ENCODE measurements at places on chromosomes 1 and 21.

- DNase-seq, result no peak
Measured at GRCh38 chr1:112307930-112308591, 88.0 kb upstream of the CTTNBP2NL start.

DNA sequence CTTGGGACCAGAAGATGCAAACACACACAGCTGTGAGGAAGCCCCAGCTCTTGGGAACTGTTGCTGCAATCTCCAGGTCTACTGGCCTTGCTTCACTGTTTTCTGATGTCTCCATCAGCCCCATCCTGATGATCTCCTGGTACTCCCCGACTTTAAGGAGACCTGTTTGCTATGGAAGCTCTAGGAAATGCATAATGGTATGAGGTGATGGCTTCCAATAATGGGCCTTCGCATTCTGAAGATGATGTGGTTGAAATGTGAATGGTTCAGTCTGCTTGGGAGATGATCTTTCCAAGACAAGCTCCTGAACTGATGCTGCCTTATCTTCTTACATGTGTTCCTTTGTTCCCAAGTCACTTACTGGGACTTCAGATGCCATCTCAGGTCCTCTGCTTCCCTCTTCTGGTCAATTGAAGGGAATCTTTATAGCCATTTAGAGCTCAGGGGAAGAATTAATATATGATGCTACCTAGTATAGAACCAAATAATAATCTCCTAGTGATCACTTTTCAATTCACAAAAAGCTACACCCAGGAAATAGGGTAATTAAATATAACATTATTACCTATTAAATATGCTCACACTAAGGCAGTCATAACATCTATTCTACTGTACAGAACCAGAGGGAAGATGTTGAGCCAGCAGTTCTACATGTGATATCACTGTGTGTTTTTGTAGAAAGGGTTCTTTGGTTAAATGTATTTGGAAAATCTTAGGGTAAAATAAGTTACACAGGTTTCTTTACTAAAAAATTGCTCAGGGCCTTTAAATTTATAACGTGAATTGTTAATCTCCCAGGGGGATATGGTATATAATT is 73.9 kb upstream of the VTCN1 start:
- DNase-seq, result no peak

GRCh38 chr1:165686971-165687433 is 11.4 kb downstream of the ALDH9A1 start:
- DNase-seq, result no peak

GRCh38 chr1:119159966-119160365 is 19.5 kb upstream of the WARS2 start:
- no peak for DNase-seq

DNA sequence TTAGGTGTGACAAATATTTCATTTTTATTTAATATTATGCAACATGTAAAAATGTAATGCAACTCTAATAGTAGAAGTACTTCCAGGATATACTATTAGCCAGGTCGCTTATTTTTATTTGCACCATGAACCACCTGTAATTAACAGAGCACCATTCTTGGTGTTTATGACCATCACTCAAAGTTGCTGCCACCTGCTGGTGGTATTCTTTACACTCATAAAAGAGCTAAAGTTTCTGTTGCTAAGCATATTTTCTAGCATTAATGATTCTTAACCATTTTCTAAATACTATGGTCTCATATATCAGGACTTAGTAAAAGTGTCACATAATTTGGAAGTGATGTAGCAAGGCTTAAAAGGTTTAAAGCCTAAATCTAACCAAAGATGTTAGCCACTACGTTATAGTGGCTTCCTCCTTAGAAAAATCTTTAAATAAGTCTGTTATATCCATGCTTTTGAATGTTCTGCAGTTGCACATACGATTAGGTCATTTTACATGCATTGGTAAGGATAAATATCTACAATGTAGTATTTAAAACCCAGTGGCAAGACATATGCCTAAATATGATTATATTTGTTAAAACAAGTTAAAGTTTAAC is 244.5 kb downstream of the NEGR1 start:
- DNase-seq, result no peak

DNA sequence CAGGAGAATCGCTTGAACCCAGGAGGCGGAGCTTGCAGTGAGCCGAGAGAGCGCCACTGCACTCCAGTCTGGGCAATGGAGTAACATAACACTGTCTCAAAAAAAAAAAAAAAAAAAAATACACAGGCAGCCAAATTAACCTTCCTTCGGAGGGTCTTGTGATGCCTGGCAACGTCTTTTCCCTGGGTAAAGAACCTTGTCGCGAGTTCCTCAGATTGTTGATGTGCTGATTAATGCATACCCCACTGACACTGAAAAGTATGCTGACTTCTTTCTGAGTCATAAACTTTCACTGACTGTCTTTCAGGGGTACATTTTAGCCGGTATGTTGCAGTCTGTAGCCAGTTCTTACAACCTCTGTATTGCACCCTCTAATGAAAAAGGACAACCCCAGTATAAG is 95.1 kb upstream of the SOD1 start:
- DNase-seq, result no peak

DNA sequence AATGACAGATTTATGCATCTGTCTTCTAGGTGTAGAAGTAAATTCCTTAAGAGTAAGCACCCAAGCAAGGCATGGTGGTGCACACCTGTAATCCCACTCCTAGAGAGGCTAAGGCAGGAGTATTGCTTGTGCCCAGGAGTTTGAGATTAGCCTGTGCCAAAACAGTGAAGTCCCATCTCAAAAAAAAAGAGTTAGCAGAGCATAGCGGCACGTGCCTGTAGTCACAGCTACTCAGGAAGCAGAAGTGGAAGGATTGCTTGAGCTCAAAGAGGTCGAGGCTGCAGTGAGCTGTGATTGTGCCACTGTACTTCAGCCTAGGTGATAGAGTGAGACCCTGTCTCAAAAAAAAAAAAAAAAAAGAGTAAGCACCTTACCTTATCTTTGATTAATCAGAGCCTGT is 15.1 kb upstream of the TIPRL start:
- no peak for DNase-seq

DNA sequence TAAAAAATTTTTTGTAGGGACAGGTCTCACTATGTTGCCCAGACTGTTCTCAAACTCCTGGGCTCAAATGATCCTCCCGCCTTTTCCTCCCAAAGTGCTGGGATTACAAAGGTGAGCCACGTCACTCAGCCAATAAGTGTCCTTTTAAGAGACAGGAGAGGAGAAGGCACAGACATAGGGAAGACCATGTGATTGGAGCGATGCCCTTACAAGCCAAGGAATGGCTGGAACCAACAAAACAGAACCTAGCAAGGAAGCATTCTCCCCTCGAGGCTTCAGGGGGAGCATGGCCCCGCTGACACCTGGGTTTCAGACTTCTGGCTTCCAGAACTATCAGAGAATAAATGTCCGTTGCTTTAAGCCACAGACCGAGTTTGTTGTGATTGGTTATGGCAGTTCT is 37.0 kb downstream of the NDUFS5 start:
- DNase-seq, result no peak

GRCh38 chr1:156664767-156665411 is 12.3 kb downstream of the NES start:
- no peak for DNase-seq

GRCh38 chr1:187862506-187862905 is 1033.8 kb downstream of the PLA2G4A start:
- DNase-seq, result no peak

DNA sequence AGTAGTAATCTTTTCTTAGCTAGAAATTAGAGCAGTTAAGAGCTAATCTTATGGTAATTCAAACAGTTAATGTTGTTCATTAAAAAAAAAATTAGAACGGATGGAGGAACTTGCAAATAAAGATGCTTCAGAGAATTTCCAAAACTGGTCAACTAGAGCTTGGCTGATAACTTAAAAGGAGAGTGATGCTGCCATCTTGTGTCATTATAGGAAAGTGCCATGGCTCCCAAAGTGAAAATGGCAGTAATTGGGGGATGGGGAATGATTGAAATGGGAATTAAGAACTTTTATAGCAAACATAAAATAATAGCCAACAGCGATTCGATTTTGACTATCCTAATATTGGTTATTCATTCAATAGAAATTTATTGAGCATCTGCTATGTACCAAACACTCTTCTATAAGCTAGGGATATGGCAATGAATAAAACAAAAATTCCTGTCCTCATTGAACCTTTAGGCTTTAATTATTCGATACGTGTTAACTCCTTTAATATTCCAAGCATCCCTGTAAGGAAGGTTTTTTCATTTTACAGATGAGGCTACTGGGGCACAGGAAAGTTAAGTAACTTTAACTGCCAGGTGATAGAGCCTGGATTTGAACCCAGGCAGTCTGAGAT is 5.7 kb upstream of the PLPP3 start:
- no peak for DNase-seq

DNA sequence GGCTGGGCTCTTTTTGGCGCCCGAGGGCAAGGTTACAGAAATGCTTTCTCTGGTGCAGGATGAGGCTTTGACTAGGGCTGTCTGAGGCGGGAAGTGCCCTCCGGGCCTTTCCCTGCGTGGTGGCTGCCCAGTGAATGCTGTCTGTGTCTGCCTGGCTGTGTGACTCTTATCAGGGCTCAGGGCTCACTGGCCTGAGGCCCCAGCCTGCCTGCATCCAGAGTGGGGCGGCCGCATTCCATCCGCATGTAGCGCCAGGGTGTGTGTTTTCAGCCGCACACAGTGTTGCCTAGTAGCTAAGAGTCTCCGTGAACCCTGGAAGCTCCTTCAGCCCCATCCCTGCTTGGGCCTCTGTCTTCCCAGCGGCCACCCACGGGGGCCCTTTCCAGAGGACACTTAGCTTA is 59.1 kb downstream of the FAAP20 start:
- no peak for DNase-seq

GRCh38 chr1:208280681-208281450 is 36.7 kb upstream of the PLXNA2 start:
- DNase-seq, result no peak

DNA sequence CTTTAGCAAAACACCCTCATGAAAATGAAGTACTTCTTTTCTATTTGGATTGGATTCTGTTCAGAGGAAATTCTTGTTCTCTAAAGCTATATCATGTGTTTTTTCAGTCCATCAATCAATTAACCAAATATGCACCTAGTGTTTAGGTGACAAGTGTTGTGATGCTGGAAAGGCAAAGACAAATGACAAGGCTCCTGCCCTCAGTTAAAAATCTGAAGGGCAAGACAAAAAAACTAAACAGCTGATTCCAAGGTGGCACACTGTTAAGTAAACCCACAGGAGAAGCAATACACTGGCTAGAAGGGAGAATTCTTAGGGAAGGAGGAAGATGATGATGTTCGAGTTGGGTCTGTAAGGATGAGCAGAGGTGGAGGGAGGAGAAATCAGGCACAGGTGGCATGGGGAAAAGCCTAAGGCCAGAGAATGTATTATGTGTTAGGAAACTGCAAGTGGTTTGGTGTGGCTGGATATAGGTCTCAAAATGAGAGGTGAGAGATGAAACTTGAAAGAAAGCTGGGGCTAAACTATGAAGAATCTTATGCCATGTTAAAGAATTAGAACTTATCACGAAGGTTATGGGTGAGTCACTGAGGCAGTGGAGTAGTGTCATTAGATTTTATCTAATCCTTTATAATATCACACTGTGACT is 51.8 kb upstream of the GFI1 start:
- peak; percentile 28 for DNase-seq

- DNase-seq, result peak; percentile 84
Measured at GRCh38 chr1:44714944-44715571, 15.9 kb downstream of the RNU5D-1 start.

- DNase-seq, result no peak
Measured at GRCh38 chr21:44054710-44055109, 42.6 kb downstream of the TRAPPC10 start.

DNA sequence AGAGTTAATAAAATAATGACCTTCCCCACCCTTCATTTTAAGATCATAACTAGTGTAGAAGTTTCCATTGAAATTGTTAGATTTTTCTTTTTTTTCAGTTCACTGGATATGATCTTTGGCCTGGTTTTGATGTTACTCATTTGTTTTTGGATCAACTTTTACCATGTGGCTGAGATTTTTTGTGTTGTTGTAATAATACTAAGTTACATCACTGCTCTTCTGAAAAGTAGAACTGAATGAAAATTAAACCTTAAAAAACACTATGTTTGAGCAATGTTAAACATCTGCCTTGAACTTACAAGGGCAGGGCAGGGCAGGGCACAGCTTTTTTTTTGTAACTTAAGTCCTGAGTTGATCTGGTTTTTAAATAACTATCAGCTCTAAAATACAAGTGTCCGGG is 204.8 kb upstream of the ADAMTS5 start:
- no peak for DNase-seq

DNA sequence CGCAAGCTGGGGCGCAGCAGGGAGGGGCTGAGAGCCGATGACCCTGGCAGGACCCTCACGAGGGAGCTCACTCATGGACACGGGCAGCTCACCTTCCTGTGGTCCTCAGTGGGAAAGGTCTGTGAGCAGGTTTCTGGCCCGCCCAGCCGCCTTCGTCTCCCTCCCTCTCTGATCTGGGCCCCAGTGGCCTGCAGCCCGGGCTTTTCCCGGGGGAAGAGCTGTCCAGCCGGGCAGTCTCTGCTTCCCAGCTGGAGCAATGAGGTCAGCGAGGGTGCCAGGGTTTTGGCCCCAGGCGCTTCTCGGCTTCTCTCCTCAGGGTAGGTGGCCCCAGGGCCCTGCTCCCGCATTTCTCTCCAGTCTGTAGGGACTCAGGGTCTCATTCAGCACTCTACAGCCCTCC is 22.2 kb upstream of the ARHGEF16 start:
- no peak for DNase-seq

GRCh38 chr21:32916522-32917099 is 109.1 kb upstream of the OLIG2 start:
- peak; percentile 8 for DNase-seq

- DNase-seq, result no peak
Measured at GRCh38 chr21:42722153-42722552, 68.7 kb downstream of the PDE9A start.

DNA sequence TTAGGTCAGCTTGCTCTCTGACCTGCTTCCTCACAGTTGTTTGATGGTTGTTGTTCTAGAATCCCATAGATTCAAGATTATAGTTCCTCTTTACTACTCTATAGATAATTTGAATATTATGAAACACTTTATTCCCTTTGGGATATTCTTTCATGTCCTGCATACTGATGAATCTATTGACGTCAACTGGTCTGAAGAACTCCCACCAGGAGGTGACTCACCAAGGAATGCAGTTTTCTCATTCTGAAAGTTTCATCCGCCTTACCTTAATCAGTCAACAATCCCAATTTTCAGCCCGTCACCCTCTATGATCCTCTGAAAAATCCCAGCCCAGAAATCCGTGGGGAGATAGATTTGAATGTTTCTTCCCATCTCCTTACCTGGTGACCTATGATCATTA is 834.1 kb upstream of the PRMT6 start:
- DNase-seq, result no peak
